Stimulated activated naive CD4-positive, alpha-beta T cell (primary cell): ENCODE measurements at places on chromosomes 1 and 21.
A peak's percentile ranks its signal among the peaks of the same experiment; 100 is the strongest.

DNA sequence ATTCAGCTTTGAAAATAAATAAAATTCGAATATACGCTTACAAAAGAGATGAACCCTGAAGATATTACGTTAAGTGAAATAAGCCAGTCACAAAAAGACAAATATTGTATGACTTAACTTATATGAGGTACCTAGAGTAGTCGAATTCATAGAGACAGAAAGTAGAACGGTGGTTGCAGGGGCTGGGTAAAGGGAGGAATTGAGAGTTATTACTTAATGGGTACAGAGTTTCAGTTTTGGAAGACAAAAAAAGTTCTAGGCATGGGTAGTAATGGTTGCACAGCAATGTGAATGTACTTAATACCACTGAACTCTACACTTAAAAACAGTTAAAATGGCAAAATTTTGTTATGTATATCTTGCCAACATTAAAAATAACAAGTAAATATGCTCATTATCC lies 48.6 kb upstream of the ZNHIT6 start:
- DNase-seq = no peak

GRCh38 chr1:117825414-117825813 lies 104.0 kb downstream of the GDAP2 start:
- DNase-seq = no peak

GRCh38 chr1:188517139-188517538 lies 1688.4 kb downstream of the PLA2G4A start:
- no peak for DNase-seq

DNA sequence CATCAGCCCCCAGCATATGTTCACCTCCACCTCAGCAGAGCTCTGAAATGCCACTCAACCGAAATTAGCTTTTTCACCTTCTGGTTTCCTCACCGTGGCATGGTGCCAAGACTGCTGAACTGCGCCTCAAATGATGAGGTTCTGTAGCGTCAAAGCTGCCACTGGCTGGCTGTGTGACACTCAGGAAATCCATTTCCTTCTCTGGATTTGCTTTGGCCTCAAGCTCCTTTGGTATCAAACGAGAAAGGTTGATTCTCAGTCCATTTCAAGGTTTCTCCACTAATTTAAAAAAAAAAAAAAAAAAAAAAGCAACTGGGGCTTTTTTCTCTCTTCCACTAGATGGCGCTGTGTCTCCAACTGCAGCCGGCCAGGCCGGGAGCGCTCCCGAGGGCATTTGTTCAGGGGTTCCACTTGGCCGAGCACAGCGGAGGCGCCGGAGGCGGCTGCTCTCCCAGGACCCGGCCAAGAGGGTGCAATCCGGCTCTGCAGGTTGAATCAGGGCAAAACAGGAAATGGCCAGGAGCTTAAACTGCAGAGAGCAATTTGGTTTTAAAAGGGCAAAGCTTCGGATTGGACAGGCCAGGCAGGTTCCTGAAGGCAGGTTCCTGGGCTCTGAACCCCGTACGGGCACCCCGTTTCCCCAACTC lies 26.5 kb upstream of the PLA2G2C start:
- DNase-seq = peak; percentile 11

- DNase-seq = no peak
These were observed 8.9 kb upstream of the PRDM16 start for GRCh38 chr1:3060127-3060526.

DNA sequence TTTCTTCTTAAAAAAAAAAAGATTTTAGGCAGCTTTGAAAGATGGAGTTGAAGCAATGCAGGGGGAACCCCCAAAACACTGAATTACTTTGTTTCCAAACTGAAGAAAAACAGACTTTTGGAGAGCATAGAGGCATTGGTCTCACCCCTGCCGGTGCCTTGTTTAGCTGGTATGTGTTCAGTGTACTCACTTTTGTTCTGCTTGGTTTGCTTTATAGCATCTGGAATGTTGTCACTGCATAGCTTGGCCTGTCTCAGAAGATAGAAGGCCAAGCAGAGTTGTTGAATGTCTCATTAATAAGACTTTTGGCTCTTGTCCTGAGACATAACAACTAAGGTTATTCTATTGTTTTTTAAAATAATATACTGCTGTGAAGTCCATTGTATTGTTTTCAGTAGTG lies 6.9 kb downstream of the THRAP3 start:
- DNase-seq = no peak

DNA sequence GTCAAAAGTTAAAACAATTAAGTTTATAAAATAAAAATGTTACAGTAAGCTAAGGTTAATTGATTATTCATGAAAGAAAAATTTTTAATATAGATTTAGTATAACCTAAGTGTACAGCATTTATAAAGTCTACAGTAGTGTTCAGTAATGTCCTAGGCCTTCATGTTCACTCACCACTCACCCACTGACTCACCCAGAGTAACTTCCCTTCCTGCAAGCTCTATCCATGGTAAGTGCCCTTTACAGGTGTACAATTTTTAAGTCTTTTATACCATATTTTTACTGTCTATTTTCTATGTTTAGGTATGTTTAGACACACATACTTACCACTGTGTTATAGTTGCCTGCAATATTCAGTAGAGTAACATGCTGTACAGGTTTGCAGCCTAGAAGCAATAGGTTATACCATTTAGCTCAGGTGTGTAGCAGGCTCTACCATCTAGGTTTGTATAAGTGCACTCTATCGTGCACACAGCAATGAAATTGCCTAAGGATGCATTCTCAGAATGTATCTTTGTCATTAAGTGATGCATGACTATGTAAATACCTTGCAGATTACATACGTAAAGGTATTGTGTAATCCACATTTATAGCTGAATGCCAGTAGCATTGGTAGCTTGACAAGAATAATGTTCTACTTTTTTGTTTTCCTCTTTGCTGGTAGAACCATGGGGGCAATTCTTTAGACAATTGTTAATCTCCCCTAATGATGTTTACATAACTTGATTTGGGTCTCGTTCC lies 35.7 kb upstream of the GPR88 start:
- no peak for DNase-seq

DNA sequence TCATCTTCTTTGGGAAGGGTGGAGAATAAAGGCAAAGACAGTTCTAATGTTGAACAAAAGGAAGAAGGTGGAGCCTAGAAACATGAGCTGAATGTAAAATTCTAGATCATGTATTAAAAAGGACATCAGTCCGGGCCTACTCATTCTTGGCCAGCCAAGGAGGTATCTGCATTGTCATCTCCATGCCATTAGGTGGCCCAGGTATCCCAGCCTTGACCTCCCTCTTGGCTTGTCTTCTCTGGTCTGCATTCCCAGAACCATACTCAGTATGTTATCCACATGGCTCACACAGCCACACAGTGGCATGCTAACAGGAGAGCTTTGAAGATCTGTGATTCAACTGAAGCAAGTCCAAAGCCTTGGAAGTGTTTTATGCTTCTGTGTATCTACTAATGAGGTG lies 369.8 kb upstream of the KAZN start:
- DNase-seq = no peak

DNA sequence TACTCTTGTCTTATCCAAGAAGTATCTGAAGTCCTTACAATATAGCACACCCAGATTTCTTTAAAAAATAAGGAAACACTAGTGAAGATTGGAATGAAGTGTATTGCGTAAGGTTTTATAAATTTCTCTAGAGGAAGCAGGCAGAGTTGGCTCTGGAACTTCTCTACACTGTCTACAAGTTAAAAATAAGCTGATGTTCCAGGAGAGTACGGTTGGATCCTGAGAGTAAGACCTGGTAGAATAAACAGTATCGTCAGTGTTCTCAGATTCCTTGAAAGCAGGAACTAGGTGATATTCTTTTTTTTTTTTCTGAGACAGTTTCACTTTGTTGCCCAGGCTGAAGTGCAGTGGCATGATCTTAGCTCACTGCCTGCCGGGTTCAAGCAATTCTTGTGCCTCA lies 107.9 kb downstream of the USP25 start:
- no peak for DNase-seq

DNA sequence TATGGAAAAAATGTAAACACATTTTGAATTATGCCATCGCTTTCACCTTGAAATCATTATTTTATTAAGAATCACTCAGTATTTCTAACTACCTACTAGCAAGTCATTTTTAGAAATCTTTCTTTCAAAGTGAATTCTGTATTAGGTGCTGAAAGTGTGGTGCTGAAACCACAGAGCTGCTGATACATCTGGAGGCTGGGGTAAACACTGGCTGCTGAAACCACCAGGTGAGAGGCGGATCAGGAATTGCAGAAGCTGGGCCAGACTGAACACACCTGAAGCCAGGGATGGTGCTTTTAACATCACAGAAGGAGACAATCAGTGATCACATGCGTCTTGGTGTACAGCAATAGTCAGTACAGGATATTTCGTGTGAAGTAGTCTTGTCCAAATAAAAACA lies 42.2 kb upstream of the KCNE1 start:
- no peak for DNase-seq

- no peak for DNase-seq
These were observed 42.0 kb downstream of the TMCC2 start for GRCh38 chr1:205269711-205270110.

- peak; percentile 44 for DNase-seq
These were observed 105.9 kb upstream of the C21orf91 start for GRCh38 chr21:17925000-17925610.

DNA sequence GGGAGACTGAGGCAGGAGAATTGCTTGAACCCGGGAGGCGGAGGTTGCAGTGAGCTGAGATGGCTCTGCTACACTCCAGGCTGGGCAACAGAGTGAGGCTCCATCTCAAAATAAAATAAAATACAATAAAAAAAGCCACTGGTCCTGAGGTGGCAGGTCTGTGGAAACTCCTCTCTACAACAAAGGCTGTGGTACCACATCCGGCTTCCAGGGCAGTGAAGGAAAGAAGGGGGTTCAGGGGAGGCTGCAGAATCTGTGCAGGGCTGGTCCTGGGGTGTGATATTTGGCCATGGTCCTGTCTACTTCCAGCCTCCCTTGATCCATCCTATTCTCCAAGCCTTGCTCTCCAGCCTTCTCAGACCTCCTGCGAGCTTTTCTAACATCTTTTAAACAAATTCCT lies 731 bp upstream of the ZNF683 start:
- DNase-seq = peak; percentile 59

GRCh38 chr1:180053594-180054567 lies 99.3 kb downstream of the CEP350 start:
- DNase-seq = no peak

- DNase-seq = peak; percentile 96
These were observed 396 bp upstream of the UAP1 start for GRCh38 chr1:162561037-162561615.

DNA sequence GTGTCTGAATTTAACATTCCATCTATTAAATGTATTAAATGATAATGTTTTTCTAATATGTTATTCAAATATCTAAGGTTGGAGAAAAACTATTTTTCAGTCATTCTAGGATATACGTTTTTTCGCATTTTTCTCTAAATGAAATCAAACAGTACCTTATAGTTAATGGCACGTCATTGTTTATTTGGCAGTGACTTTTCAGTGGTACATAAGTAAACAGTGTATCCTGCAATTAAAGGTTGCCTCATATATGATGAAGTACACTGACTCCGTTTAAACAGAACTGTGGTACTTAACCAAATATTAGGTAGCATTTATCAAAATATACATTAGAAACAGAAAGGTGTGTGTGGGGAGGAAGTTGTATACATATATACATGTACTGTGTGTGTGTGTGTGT lies 79.2 kb downstream of the EPS15 start:
- DNase-seq = no peak

DNA sequence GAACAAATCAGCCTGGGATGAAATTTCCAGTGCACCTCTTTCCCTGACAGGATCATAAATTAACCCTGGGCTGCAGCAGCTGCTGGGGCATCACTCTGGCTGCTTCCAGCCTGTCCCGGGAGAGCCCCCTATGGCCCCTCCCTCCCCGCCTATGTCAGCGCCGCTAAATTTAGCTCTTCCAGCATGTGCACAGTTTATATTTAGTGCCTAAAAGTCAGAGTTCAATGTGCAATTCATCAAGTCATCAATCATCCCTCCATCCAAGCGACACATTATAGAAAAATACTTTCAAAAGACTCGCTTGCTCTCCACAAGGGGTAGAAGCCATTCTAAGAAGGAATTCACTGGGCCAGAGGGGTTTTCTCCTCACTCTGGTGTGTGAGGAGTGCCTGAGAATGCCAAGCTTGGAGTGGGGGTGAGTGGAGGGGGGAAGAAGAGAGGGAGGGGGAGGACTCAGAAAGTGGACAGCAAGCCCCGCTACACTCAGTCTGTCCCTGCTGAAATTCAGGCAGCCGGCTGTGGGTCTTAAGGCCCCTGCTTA lies 37.4 kb downstream of the XCL1 start:
- no peak for DNase-seq

DNA sequence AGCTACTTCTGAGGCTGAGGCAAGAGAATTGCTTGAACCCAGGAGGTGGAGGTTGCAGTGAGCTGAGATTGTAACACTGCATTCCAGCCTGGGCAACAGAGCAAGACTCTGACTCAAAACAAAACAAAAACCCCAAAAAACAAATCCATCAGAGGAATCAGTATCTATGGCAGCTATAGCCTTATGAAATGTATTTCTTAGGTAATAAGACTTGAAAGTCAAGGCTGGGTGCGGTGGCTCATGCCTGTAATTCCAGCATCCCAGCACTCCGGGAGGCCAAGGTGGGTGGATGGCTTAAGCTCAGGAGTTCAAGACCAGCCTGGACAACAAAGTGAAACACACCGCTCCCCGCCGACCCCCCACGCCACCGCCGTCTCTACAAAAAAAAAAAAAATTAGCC lies 31.1 kb upstream of the EYA3 start:
- no peak for DNase-seq

DNA sequence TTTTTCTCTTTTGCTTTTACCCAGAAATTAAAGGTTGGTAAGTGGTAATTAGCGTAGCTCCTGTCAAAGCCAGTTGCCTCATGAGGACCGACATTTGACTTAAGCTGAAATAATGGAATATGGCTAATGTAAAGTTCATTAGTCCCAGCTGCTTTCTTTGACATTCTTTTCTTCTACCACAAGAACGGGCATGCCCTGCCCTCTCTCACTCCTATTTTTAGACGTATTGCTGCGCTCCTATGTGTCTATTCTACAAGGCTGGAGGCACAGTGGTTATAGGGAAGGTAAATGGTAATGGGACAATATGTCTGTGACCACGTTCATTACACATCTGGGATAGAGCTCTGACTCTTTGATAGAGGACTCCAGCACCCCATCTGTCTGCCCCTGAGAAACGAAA lies 6.8 kb downstream of the CORT start:
- DNase-seq = no peak

DNA sequence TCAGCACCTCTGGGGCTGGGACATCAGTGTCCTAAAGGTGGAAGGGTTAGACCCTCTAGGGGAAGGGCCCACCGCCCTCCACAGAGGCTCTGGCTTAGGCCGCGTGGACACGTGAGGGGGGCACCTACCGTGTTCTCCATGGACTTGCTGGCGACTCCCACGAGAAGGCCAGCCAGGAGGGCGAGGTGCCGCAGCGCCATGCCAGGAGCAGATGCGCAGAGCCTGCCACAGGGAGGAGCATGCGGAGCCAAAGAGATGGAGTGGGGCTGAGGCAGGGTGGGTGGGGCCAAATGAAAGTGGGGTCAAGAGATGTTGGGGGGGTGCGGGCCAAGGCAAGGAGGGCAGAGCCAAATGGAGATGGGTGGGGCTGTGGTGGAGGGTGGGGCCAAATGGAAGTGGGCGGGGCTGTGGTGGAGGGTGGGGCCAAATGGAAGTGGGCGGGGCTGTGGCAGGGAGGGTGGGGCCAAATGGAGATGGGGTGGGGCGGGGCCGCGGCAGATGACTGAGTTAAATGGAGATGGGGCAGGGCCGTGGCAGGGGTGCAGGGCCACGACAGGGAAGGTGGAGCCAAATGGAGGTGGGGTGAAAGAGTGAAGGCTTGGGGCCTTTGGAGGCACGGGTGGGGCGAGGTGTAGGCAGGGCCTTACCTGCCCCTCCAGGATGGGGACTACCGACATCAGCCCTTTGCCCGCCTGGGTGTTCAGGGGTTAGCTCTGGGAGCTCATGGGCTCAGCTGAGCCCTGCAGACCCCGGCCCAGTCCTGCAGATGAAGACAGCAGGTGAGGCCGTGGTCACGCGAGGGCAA lies 17.4 kb upstream of the RNF223 start:
- DNase-seq = no peak
